ENCODE measurements at places on chromosomes 3 and 15.

- H3K36me3 ChIP-seq, result no peaks in the 10 kb centered on the region
- no peaks in the 10 kb centered on the region for H3K27me3 ChIP-seq
- no peak overlapping the region for H3K27ac ChIP-seq
- no peak overlapping the region for H3K4me3 ChIP-seq
- H3K4me1 ChIP-seq, result no peaks in the 10 kb centered on the region
Observed at GRCh38 chr3:110821586-110821985, 250.0 kb upstream of the NECTIN3 start.

DNA sequence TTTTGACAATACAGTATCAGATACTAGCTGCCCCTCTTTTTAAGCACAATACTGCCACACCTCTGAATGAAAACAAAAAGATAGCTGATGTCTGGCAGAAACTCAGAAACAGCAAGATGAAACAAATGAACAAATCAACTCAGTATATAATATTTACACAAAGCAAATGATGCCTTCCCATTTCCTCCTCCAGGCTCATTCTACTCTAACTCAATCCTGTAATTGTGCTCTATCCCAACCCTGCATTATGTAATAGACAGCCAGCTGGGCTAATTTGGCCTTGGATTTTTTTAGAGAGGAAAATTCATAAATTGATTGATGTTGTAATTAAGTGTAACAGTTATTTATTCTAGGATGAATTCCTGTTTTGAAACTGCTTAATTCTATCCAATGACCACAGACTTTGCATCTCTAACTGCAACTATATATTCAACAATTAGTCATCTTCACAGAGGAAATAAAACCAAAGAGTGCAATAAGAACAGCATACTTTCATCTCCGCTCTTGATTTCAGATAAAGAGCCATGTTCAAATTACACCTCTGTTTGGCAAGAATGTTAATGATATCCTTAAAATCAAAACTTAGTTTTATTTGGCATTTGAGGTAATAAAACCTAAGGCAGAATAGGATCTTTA is 6.1 kb downstream of the ATG3 start:
- peaks cover 7% of the 10 kb centered on the region for H3K4me1 ChIP-seq
- peaks cover 17% of the 10 kb centered on the region for H3K36me3 ChIP-seq
- no peaks in the 10 kb centered on the region for H3K27me3 ChIP-seq
- no peak for DNase-seq
- H3K27ac ChIP-seq, result no peak overlapping the region
- H3K4me3 ChIP-seq, result no peak overlapping the region

GRCh38 chr3:13379201-13379830 is 40.8 kb downstream of the NUP210 start:
- no peaks in the 10 kb centered on the region for H3K36me3 ChIP-seq
- no peaks in the 10 kb centered on the region for H3K4me1 ChIP-seq
- H3K27me3 ChIP-seq, result no peaks in the 10 kb centered on the region
- H3K4me3 ChIP-seq, result no peak overlapping the region
- DNase-seq, result no peak

- no peak overlapping the region for H3K4me3 ChIP-seq
- no peak for DNase-seq
- H3K27ac ChIP-seq, result no peak overlapping the region
- no peaks in the 10 kb centered on the region for H3K4me1 ChIP-seq
- no peaks in the 10 kb centered on the region for H3K27me3 ChIP-seq
Observed at GRCh38 chr3:64717872-64718613, 30.2 kb upstream of the ADAMTS9 start.

DNA sequence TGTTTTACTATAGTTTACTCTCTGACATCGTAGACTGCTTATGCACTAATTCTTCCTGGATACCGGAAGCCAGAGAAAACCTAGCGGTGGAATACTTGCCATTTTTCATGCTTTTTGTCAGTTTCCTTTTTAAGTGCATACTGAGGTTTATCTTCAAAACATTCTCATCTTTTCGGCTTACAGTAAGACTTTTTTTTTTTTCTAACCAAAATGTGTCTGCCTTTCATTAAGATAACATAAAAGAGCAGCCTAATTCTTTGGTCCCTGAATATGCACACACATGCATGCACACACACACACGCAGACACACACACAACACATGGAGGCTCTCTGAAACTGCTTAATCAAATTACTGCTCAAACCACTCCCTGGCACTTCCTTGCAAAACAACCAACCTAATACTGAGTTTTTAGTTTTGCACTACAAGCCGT is 1.3 kb downstream of the ZNF445 start:
- peaks cover 6% of the 10 kb centered on the region for H3K4me1 ChIP-seq
- DNase-seq, result no peak
- H3K27ac ChIP-seq, result no peak overlapping the region
- H3K4me3 ChIP-seq, result peak overlapping the region; percentile 65

DNA sequence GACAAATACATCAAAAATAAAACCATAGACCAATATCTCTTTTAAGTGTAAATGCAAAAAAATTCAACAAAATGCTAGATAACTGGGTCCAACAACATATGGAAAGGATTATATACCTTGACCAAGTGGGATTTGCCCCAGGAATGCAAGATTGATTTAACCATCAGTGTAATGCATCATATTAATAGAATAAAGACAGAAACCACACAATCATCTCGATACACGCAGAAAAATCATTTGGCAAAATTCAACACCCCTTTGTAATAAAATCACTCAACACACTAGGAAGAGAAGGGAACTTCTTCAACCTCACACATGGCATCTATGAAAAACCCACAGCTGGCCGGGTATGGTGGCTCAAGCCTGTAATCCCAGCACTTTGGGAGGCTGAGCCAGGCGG is 19.5 kb downstream of the GREM1 start:
- no peaks in the 10 kb centered on the region for H3K27me3 ChIP-seq
- no peak overlapping the region for H3K27ac ChIP-seq
- DNase-seq, result no peak

GRCh38 chr3:54736459-54736858 is 191.4 kb downstream of the LRTM1 start:
- no peaks in the 10 kb centered on the region for H3K4me1 ChIP-seq
- H3K36me3 ChIP-seq, result no peaks in the 10 kb centered on the region
- H3K4me3 ChIP-seq, result no peak overlapping the region
- DNase-seq, result no peak
- no peaks in the 10 kb centered on the region for H3K27me3 ChIP-seq

- H3K36me3 ChIP-seq, result no peaks in the 10 kb centered on the region
- DNase-seq, result peak; percentile 89
- H3K27me3 ChIP-seq, result no peaks in the 10 kb centered on the region
- H3K4me3 ChIP-seq, result no peak overlapping the region
Observed at GRCh38 chr15:76197703-76198455, 113.4 kb downstream of the ETFA start.

DNA sequence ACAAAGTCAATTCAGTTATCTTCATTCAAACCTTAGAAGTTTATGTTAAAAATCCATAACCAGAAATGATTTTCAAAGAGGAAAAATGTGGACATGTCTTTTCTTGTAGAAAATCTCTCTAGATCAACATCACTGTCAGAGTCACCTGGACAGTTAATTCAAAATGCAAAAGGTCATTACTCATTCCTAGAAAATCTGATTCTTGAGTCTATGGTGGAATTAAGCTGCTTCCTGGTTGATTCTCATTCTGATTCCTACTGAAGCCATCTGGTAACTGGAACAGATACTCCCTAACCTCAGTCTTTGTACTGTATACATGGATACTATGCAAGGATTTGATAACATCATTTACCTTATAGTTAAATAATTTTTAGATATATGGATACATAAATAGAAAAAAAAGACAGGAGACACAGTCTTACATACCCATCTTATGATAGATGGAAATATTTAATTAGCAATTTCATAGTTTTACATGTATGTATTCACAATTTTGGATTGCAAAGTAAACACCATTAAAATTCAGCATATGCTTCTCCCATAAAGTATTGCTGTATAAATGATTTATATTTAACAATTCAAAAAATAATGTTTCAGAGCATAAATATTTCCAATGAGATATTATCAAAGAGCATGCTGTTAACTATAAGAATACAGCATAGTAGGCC is 693.2 kb upstream of the CCDC54 start:
- H3K27me3 ChIP-seq, result no peaks in the 10 kb centered on the region
- no peak for DNase-seq
- peak overlapping the region; percentile 87 for H3K27ac ChIP-seq
- peaks cover 39% of the 10 kb centered on the region for H3K4me1 ChIP-seq
- no peaks in the 10 kb centered on the region for H3K36me3 ChIP-seq
- H3K4me3 ChIP-seq, result no peak overlapping the region

DNA sequence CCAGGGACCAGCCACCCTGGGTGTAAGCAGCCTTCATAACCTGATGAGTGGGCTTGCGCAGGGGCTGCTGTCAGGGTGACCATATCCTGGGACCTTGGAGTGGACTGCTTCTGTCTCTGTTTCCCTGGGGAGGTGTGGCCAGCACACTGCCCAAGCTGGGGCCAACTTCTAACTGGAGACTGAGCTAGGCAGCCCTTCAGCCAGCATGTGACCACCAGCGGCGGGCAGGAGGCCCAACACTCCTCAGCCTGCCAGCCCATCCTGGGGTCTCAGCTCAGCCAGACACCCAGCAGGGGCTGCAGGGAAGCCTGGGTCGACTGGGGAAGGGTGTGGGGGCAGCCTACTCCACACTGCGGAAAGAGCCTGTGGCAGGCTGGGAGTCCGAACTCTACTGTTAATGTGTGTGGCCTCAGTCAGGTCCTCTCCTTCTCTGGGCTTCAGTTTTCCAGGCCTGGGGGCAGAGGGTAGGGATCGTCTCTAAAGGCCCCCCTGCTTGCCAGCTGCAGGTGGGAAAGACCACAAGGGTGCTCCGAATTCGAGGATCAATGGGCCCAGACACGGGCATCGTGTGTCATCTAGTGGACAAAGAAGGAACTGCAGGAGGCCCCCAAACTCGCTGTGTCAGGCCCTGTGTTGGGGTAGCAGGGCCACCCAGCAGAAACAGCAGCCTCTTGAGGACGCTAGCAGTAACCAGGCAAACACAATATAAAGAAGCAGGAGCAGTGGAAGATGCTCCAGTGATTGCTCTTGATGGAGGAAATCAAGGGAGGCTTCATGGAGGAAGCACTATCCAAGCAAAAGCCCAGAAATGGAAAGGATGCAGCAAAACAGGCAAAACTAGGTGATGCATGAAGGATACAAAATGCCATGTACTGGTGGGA is 2.0 kb upstream of the SEMA3G start:
- no peak overlapping the region for H3K4me3 ChIP-seq
- H3K36me3 ChIP-seq, result no peaks in the 10 kb centered on the region
- H3K27ac ChIP-seq, result no peak overlapping the region
- H3K4me1 ChIP-seq, result no peaks in the 10 kb centered on the region
- no peak for DNase-seq
- H3K27me3 ChIP-seq, result no peaks in the 10 kb centered on the region

GRCh38 chr3:78988324-78988723 is 779.5 kb downstream of the ROBO1 start:
- no peaks in the 10 kb centered on the region for H3K4me1 ChIP-seq
- no peak overlapping the region for H3K27ac ChIP-seq
- no peaks in the 10 kb centered on the region for H3K36me3 ChIP-seq
- no peak for DNase-seq
- H3K4me3 ChIP-seq, result no peak overlapping the region
- H3K27me3 ChIP-seq, result no peaks in the 10 kb centered on the region

DNA sequence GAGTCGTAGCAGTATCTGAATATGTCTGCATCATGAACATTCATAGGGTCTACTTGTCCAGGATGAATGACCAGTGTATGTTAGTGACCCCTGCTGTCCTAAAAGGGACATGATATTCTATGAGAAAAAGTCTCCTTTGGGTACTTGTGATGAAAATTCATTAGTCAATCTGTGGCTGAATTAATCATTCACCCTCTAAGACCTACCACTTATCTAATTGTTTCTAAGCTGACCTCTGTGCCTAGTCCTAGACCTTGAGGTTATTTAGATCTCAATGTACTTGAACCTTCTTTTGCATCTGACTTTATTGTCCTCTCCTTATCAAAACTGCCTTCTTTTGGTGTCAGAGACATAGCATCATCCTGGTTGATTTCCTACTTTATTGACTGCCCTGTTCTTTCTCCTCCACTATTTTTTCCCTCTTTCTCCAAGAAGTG is 799.3 kb downstream of the DIPK2A start:
- H3K4me3 ChIP-seq, result no peak overlapping the region
- no peaks in the 10 kb centered on the region for H3K36me3 ChIP-seq
- no peaks in the 10 kb centered on the region for H3K27me3 ChIP-seq
- no peak overlapping the region for H3K27ac ChIP-seq

- no peak for DNase-seq
- no peaks in the 10 kb centered on the region for H3K36me3 ChIP-seq
- no peak overlapping the region for H3K4me3 ChIP-seq
- H3K27me3 ChIP-seq, result no peaks in the 10 kb centered on the region
- no peak overlapping the region for H3K27ac ChIP-seq
Observed at GRCh38 chr3:194738254-194739093, 52.8 kb downstream of the FAM43A start.

DNA sequence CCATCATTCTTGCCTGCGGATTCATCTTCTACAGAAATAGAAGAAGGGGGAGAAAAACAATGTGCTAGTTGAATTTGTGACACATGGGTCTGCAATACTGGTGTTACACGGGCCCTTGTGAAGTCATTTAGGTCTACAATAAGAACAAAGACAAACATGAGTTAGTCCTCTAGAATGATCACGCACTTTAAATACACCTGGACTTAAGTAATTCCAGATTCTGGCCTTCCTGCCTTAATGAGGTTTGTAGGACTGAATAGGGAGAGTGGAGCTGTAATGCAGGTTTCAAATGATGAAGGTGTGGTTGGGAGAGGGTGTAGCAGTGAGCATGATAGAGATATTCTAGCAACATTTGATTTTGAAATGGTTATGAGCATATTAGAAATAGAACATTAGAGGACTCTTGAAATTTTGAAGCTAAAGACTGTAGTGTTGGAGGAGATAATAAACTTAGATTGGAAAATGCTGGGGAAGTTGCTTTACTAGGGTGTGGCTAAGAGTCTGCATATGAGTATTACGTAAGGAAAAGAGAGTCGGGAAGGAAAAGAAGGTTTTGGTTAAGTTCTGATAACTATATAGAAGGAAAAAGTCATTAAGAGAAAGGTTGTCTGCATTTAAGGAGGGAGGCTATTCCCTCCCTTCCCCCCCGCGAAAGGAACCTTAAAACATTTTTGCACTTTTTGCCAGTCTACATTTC is 606 bp downstream of the EIF2A start:
- H3K4me1 ChIP-seq, result peaks cover 13% of the 10 kb centered on the region
- no peaks in the 10 kb centered on the region for H3K27me3 ChIP-seq
- peak overlapping the region; percentile 83 for H3K4me3 ChIP-seq
- no peak for DNase-seq
- H3K36me3 ChIP-seq, result peaks cover 68% of the 10 kb centered on the region
- peak overlapping the region; percentile 71 for H3K27ac ChIP-seq

DNA sequence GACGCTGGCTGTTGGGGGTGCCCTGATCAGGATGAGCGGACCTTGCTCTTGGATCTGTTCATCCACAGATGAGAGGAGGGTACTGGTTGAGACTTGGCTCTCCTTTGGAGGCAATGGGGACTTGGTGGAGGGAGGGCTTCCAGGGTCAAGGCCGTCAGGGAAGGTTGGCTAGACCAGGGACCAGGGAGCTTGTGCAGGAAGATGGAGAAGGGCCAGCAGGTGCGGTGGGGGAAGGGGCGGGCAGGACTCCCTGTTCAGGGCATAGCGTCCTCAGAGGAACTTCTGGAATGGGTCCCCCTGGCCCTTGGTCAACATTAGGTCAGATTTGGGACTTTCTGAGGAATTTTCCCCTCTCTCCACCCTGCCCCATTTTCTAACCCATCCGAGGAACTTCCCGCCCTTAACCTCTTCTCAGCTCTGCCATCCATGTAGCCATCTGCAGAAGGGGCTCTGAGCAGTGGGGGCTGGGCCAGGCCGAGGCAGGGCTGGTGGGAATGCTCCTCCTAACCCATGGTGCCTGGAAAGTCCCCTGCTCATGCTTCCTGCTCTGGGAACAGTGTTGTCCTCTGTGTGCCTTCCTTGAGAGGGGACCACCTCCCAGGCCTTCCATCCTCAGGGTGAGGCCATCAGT is 11.5 kb downstream of the SNX33 start:
- no peaks in the 10 kb centered on the region for H3K27me3 ChIP-seq
- peak overlapping the region; percentile 97 for H3K27ac ChIP-seq
- H3K4me3 ChIP-seq, result no peak overlapping the region
- H3K4me1 ChIP-seq, result peaks cover 27% of the 10 kb centered on the region

All from RWPE2 (cell line).